Omental fat pad (tissue), 4 donors: ENCODE measurements at places on chromosomes 12 and 14. TPM values are rescaled to one million over a fixed set of nuclear protein-coding genes. Genes with fewer than 3 reads are reported as not detected.

The CD163L1 gene
- total RNA-seq: 8.4 TPM

The MYH6 gene
- total RNA-seq: not detected

The SLC17A8 gene
- total RNA-seq: not detected

The BDKRB2 gene
- 4.0 TPM for total RNA-seq

The RAPGEF3 gene
- total RNA-seq: 53.4 TPM

The C12orf56 gene
- total RNA-seq: not detected

The WDHD1 gene
- 2.0 TPM for total RNA-seq

DNA sequence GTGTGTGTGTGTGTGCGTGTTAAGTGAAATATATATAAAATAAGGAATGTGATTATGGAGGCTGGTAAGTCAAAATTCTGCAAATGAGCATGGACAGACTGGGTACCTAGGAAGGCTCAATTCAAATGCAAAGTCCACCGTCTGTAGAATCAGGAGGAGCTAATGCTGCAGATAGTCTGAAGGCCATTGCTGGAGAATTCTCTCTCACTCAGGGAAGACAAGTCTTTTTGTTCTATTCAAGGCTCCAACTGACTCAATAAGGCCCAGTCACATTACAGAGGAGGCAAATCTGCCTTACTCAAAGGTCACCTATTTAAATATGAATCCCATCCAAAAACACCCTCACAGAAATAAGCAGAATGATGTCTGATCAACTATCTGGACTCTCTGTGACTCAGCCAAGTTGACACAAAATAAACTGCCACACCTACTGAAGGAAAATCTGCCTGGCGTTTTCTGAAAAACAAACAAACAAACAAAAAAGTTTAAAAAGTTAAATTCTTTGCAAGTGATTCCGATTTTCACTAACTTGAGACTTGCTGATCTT lies 684 bp upstream of the KLRF2 start:
- DNase-seq: no peak

DNA sequence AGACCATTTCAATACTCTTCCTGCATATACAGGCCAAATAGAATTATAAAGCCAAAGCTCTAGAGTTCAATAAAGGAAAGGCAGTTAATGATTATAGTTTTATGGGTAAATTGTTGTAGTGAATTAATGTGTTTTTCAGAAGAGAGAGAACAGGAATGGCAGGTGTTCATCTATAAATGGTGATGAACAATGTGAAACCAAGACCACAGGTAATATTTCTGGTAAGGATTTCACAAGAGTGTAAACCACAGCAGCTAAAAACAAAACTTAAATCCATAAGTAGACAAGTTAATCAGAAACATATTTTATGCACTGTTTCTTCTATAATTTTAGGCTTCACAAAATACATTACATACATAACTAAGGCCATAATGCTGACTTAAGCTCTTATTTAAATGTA lies 204.4 kb downstream of the SYT1 start:
- no peak for DNase-seq

DNA sequence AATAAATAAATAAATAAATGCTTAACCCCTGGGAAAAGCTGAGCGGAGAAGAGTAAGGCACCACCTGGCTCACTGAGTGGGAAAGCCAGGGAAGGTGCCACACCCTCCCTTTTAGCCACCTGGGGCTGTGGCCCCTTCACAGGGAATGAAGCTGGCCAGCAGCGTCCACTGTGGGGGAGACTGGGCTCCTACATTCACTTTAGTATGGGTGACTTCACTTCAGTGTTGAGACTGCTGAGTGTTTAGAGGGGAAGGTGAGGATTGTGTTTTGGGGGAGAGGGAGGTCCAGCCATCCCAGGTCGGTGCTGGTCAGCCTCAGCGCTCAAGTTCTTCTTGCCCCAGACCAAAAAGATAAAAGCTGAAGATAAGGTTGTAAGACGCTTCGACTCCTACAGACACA lies 1.6 kb downstream of the NAB2 start:
- DNase-seq: no peak

DNA sequence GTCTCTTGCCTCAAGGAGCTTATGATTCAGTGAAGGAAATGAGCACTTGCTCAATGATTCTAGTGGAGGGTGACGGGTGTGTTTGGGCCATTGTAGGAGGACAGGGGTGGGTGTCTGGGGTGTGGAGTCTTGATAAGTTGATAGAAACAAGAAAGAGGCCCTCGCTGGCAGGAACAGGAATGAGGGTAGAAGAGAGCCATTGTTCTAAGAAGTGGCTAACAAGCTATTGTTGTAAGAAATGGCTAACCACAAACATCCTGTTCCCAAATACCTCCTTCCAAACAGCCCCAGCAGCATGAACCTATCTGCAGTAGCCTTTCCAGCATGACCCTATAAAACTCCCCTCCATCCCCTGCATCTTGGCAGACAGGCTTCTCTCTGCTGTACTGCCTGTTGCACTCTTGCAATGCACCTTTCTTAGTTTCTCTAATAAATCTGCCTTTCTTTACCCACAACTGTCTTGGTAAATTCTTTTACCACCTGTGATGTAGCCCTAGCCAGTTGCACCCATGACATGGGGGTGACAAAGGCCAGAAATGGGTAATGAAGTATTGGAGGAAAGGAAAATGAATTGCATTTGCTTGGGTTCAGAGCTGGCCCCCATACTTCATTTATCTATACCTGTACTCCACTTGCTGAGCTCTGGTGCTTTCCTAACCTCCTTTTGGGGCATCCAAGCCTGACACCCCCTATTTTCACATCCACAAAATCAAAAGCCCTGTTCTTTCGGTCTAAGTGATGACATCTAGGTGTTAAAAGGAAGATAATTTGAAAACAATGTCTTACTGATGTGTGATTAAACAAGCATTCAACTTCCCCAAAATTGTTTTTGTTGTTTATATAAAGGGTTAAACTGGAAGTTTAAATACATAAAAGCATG lies 389.1 kb downstream of the GRIN2B start:
- no peak for DNase-seq

GRCh38 chr14:33916663-33917565 lies 34.0 kb downstream of the EGLN3 start:
- DNase-seq: no peak

DNA sequence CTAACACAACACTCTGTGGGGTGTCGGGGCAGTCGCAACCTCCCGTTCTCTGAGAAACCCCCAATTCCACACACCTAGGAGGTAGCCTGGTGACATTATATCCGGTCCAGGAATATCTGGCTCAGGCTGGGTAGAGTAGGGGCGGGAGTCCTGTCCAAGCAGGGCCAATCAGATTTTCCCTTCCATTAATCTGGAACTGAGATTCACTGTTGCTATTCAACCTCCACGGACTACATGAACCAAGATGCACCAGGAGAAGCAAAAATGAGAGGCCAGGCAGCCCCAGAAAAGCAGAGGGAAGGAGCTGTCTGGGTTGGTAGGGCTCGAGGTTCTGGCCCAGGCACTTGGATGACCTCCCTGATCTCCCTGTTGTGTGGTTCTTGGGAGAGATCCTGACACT lies 51.0 kb downstream of the NINJ2 start:
- no peak for DNase-seq

GRCh38 chr12:43352001-43352400 lies 200.0 kb downstream of the ADAMTS20 start:
- DNase-seq: no peak

DNA sequence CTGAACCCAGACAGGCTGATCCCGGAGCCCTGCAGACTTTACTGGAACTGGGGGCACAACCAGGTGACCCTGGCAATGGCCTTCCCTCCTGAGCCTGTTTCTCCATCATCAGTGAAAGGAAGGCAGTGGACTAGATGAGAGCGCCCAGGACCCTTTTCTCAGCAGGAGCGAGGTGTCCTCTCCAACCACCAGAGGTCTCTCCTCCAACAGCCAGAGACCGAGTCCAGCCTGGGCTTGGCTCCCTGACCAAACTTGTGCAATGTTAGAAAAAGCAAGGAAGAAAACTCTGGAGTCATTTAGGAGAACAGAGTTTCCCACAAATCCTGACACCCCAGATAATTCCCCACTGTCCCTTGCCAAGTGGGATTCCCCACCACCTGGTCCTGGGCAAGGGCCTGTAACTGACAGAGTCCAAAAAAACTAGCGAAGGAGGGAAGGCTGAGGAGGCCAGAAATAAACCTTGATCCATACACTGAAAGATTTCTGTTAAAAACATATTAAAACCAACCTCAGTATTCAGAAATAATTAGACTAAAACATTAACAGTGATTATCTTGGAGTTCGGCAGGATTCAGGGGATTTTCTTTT lies 9.0 kb downstream of the RPS6KL1 start:
- DNase-seq: no peak

DNA sequence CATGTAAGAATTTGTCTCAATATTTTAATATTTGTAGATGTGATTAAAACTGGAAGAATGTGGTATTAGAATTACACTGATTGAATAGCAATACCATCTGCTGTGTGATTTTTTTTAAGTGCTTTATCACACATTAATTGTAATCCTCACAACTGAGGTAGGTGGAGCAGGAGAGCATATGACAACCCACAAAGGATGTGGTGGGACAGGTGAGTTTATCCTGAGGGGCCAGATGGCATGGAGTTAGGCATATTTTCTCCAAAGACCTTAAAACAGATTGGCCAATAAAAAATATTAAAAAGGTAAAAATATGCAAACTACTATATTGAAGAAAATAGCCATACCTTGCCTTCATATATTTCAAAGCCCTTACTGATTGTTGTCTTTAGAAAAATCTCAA lies 7.8 kb downstream of the LRRC10 start:
- DNase-seq: no peak
